ENCODE measurements at places on chromosomes 16 and 17.
A peak's percentile ranks its signal among the peaks of the same experiment; 100 is the strongest.

GRCh38 chr16:4123616-4124300 is 7.5 kb upstream of the ADCY9 start:
- DNase-seq = peak; percentile 61

- peak; percentile 28 for DNase-seq
Measured at GRCh38 chr17:43667947-43668348, 6.2 kb upstream of the MEOX1 start.

- no peak for DNase-seq
Measured at GRCh38 chr17:77692571-77693161, 265.8 kb upstream of the TNRC6C start.

- no peak for DNase-seq
Measured at GRCh38 chr16:77430787-77431585, 3.8 kb downstream of the ADAMTS18 start.

DNA sequence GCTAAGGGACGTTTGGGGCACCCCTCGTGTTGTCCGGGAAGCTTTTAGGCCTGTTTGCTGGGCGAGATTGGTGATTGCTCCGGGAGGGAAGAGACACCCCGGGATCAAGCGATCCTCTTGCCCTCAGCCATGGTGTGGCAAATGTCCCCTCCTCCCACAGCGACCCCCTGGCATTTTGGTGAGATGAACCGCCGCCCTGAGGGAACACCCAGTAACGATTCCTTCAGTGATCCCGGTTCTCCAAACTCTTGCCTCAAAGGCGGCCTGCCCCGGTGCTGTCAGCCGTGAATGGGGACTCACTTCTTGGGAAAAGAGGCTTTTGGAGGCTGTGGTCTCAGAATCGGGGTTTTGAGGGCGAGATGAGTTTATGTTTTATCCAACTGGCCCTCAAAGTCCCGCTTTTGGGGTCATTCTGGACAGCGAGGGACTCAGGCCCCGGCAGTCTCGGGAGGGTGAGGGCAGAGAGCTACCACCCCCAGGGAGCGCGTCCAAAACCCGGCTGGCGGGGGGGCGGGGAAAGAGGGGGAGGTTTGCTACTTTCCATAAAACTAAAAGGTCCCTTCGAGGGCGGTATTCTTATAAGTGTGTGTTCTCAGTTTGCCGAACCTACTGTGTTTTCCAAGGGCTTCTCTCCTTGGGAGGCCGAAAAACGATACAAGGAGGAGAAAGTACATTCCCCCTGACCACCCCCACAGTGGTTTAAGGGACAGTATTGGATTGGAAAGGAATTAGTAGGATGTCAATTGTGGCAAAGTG is 232.7 kb downstream of the MRTFB start:
- DNase-seq = no peak

- no peak for DNase-seq
Measured at GRCh38 chr16:73323880-73324279, 276.0 kb upstream of the ZFHX3 start.

GRCh38 chr16:2480948-2481347 is 6.0 kb downstream of the TBC1D24 start:
- no peak for DNase-seq

GRCh38 chr17:8820311-8821010 is 21.3 kb upstream of the MFSD6L start:
- DNase-seq = no peak

DNA sequence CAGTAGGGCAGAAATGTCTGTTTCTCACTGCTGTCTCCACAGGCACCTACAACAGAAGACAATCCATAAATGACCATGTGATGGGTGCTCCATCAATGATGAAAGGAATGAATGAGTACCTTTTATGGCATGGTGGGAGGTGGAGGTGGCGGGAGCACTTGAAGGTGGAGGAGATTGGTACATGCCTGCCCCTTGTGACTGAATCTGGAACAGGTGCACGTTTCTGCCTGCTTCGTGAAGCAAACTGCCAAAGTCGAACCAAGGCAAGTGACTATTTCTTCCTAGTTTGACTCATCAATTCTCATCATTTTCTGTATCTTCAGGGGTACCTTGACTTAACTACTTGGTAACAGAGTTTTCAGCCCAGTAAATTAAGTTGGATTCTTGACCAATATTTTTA is 25.4 kb downstream of the CDRT15 start:
- no peak for DNase-seq

GRCh38 chr17:4152471-4152870 is 9.5 kb downstream of the CYB5D2 start:
- peak; percentile 54 for DNase-seq

GRCh38 chr16:20147091-20147490 is 73.4 kb upstream of the GPR139 start:
- DNase-seq = no peak

GRCh38 chr17:28105501-28105900 is 63.0 kb downstream of the NLK start:
- no peak for DNase-seq

DNA sequence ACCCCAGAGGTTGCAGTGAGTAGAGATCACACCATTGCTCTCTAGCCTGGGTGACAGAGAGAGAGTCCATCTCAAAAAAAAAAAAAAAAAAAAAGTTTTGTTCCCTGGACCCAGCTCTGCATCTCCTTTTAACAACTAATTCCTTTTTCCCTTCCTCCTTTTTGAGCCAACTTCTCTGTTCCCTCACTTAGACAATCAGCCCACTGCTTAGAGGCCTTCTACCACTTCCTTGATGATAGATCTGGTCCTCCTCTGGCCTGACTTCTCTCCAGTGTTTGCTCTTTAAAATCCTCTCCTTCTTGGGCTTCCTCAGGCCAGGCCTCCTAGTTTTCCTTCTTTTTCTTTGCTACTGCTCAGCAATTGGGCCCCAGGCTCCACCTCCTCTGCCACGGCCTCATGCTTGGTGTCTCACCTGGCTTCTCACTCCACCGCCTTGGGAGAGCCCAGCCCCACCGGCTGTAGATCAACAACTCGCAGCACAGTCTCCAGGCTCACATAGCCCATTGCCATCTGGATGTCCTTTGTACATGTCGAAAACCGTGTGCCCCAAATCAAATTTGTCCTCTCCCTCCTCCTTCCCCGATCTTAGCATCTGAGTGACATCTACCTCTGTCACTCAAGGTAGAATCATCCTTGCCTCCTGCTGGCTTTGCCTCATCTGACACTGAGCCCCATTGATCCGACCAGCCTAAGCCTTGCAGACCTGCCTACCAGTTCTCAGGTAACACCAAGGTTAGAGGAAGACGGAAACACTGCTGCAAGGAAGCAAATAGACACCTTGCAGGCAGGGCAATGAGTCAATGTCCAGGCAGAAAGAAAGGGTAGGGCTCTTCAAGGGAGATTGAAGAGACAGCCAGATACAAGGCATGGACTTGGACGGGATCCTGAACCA is 17.4 kb downstream of the ARHGAP27 start:
- DNase-seq = no peak

- DNase-seq = no peak
Measured at GRCh38 chr17:44928950-44929720, 13.8 kb upstream of the GFAP start.

GRCh38 chr17:64028874-64029464 is 8.5 kb upstream of the ICAM2 start:
- peak; percentile 56 for DNase-seq

DNA sequence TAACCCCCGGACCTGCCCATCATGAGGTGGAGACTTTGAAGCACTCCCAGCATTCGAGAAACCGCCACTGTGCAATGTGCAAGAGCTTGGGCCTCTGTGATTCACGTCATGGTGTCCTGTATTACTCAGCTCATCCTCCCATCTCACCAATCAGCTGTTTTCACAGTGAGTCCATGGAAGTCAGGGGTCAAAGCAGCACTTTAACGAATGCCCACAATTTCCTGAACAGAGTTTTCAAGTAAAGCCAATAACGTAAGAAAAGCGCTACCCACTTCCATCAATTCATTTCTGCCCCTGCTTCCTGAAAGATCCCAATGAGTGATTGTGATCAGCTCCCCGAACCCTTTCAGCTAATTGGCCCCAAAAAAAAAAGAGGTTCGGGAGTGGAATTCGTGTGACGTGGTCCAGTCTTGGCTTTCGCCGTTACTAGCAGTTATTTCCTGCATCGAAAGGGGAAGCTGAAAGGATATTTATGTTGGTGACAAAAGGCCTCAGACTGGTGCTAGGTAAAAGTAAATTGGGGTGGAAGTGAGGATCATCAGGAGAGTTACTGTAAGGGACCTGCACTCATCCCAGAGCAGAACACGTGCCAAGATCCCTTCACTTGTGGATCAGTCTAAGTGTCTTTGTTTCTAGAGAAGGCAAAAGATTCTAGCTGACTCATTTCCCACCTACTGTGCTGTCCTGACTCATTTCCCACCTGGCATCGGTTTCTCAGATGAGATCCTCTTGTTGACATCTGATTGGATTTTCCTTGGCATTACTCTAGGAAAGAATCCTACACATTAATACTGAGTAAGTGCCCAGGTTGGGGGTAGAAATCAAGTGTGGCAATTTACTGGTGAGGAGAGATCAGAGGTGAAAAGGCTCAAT is 136.7 kb upstream of the NUDT7 start:
- DNase-seq = peak; percentile 92

DNA sequence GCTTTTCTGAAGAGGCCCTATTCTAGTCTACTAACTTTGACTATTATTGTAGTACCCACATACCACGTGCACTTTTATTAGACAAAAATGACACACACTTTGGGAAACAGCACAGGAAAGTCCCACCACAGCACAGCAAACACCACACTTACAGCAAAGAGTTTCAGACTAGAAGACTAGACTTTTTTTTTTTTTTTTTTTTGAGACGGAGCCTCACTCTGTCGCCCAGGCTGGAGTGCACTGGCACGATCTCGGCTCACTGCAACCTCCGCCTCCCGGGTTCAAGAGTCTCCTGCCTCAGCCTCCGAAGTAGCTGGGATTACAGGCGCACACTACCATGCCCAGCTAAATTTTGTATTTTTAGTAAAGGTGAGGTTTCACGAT is 20.1 kb downstream of the YWHAE start:
- DNase-seq = no peak

GRCh38 chr17:78979780-78980623 is at the start of gene LGALS3BP:
Gene LGALS3BP, minus strand, starts transcription at chr17:78979923. Its CDS starts 2,732 bp downstream, at chr17:78977191.
- peak; percentile 74 for DNase-seq

GRCh38 chr17:50627782-50628601 is 6.7 kb upstream of the ABCC3 start:
- no peak for DNase-seq

DNA sequence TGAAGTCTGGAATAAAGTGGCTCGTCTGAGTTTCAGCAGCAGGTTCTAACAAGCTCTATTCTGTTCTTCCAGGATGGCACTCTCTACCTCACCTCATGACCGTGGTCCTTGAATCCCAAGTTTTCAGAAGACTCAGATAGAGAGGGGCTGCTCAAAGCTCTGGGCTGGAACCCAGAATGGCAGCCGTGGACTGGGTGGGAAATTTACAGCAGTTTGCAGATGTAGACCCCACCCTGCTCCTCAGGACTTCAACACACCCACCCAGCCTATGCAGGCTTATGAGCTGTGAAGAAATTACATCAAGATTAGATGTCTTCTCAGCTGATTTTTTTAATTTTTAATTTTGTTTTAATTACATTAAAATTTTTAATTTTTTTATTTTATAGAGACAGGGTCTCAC is 59.4 kb downstream of the METRNL start:
- no peak for DNase-seq

GRCh38 chr17:57490111-57490845 is 234.0 kb downstream of the MSI2 start:
- no peak for DNase-seq

- no peak for DNase-seq
Measured at GRCh38 chr17:64005734-64006167, 7.6 kb downstream of the PRR29 start.

- peak; percentile 12 for DNase-seq
Measured at GRCh38 chr17:30557916-30558685, 80.9 kb downstream of the GOSR1 start.

GRCh38 chr16:82192665-82193064 is 22.6 kb upstream of the MPHOSPH6 start:
- DNase-seq = peak; percentile 57

GRCh38 chr17:81080019-81080418 is 45.1 kb downstream of the BAIAP2 start:
- DNase-seq = no peak

DNA sequence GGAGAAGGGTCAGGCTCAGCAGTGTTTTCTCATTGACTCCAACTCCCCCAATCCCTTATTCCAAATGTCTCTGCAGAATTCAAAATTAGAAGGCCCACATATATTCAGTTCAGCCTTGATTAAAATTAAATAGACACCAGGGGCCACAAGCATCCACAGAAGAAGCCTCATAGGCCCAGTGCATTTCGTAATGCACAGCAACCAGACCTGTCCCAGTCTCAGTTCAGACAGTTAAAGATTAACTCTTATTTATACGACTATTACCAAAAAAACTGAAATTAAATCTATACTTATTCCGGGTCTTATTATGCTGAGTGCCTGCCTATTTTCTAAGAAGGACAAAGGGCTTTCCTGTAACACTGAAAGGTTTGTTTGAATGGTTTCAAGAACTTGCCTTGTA is 41.8 kb upstream of the GSG1L start:
- no peak for DNase-seq

- DNase-seq = no peak
Measured at GRCh38 chr16:46918905-46919792, 35.0 kb downstream of the GPT2 start.

DNA sequence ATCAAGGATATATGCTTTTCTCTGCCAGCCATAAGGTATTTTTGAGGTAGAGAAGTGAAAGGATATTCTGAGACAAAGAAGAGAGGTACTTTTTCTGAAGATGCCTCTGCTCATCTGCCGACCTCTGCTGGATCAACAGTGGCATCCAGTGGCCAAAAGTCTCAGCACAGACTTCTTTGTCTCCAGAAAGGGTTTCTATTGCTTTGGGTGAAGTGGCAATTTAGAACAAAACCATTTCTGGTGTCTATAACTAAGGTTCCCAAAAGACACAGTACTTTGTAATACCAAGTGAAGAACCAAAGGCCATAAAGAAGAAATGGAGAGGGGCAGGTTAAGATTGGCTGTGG is 155.2 kb upstream of the C17orf78 start:
- DNase-seq = peak; percentile 47

DNA sequence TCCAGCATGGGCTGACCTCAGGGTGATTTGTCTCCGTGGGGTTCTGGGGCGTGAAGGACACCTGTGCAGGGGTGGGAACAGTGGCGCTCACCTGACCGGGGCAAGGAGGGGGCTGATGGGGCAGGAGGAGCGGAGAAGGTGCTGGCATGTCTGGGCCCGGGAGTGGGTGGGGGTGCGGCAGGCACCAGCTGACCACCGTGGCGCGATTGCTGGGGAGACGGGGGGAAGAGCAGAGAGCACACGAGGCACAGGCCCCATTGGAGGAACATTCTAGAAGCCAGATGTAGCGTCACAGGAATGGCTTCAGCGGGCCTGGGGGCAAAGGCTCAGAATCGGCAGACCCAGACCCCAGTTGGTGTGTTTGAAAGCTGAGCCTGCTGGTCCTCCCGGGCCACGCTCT is 12.1 kb downstream of the CACNA1H start:
- DNase-seq = no peak
